Left forelimb (tissue), 1 donor: ENCODE measurements at places on chromosomes 7 and 10.

GRCh38 chr7:77877791-77878190, 79.2 kb downstream of the PHTF2 start:
- DNase-seq, result no peak

GRCh38 chr7:158054081-158054480, 533.5 kb downstream of the PTPRN2 start:
- DNase-seq, result peak; percentile 8

DNA sequence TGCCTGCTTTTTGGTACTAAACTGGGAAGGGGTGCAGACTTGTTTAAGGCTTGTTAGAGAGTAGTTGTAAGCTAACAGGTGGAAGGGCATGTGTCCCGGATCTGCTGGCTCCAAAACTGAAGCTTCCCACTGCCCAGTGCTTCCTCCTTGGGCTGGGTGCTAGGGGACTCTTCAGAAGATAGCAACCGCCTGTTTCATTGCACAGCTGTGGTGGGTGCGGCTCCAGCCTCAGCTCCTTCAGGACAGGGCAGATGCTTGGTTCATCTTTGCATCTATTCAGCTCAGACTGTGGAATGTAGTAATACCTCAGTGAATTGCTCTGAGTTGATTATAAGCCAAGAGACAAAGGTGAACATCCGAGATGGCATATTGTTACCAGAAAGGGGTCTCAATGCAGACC, 527.1 kb downstream of the TYW1 start:
- DNase-seq, result no peak

- DNase-seq, result no peak
Observed at GRCh38 chr7:20013536-20013935, 203.6 kb downstream of the MACC1 start.

- no peak for DNase-seq
Observed at GRCh38 chr7:149729586-149729982, 43.8 kb downstream of the ZNF467 start.

DNA sequence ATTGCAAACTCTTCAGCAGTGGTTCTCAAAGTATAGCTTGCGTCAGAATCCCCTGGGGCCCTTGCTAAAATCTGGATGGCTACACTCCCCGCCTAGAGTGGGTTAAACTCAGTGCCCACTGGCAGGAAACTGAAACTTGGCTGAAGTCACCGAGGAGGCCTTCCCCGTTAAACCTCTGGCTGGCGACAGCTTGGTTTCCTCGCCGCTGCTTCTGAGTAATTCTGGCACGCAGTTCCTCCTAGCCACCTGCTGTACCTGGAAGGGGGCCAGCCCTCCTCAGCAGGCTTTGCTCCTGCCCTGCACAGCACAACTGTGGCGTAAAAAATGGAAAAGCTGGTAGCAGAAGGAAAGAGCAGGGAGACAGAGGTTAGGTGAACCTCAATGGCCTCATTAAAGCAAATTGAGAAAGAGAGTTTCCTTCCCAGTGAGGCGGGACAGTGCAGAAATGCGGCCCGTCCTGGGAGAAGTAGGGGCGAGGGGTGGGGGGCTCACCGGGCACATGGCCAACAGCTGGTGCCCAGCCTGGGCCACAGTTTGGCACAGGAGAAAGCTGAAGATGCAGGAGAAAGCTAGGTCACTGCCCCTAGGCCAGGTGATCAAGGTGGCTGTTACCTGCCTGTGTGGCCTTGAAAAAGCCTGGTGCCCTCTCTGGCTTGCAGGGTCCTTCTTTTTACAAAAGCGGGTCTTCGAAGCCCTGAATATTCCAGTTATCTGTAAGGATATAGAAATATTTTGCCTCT, 46.6 kb downstream of the ALOX5 start:
- peak; percentile 82 for DNase-seq

- DNase-seq, result peak; percentile 25
Observed at GRCh38 chr10:46285966-46286620, 704 bp upstream of the ANTXRL start.

DNA sequence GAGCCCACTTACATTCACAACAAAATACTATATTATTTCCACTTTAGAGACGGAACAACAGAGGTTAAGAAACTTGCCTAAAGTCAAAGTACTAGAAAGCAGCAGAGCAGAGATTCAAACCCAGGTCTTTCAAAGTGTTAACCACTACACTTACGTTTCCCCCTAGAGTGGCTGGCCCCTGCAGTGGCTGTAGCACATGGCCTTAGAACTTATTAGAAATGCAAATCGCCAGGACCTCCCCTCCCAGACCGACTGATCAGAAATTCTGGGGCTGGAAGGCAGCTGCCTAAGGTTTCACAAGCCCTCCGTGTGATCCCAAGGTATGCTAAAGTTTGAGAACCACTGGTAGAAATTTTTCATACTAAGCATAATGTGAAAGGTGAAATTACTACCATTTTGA, 8.1 kb downstream of the MPP7 start:
- DNase-seq, result no peak

DNA sequence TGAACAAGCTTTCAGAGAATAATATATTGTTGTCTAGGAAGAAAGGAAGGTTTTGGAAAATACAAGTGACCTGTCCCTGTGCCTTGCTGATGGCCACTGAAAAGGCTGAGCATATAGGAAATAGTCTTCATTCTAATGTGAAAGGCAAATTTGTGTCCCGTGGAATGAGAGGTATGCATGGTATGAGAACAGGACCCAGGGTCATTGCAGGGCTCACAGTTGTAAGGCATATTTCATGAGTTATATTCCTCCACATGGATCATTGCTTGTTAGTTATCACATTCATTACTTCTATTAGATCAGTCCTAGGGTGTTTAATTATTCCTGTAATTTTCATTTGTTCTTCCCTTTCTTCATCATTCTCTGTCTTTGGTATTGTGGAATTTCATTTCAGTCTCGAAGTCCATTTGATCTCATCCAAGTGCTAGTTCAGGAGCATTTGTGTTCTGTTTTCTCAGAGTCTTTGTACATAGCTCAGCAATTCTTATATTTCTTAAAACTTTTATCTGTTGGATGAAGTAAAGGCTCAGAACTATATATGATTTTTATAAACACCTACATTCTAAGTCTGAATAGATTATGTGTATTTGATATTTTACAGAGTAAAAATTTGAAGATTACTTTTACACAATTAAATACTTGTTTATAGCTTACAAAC, 39.4 kb upstream of the ARHGAP21 start:
- DNase-seq, result no peak
